ENCODE measurements at places on chromosomes 3 and 15.

DNA sequence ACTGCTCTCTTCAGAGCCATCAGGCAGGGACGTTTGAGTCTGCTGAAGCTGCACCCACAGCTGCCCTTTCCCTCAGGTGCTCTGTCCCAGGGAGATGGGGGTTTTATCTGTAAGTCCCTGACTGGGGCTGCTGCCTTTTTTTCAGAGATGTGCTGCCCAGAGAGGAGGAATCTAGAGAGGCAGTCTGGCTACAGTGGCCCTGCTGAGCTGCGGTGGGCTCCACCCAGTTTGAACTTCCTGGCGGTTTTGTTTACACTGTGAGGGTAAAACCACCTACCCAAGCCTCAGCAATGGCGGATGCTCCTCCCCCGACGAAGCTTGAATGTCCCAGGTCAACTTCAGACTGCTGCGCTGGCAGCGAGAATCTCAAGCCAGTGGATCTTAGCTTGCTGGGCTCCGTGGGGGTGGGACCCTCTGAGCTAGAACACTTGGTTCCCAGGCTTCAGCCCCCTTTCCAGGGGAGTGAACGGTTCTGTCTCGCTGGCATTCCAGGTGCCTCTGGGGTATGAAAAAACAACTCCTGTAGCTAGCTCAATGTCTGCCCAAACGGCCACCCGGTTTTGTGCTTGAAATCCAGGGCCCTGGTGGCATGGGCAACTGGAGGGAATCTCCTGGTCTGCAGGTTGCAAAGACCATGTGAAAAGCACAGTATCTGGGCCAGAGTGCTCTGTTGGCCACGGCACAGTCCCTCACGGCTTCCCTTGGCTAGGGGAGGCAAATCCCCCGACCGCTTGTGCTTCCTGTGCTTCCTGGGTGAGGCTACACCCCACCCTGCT is 21.1 kb upstream of the ST6GAL1 start:
- no peak for DNase-seq

GRCh38 chr3:5301651-5302297 is 114.3 kb downstream of the EDEM1 start:
- no peak for DNase-seq

DNA sequence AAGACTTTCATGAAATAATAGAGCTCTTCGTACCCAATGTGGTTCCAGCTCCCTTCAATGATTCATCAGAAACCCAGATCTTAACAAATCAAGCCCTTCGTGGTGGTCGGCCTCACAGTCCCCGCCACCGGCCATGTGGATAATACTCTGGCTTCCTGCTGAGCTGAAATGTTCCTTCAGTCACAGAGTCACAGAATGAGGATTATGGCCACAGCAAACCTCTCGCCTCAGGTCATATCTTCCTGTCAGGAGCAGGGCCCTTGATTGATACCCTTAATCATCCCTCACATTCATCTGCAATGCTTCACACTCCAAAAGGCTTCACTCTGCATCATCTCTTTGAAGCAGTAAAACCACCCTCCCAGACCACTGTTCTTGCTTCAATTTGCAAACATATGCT is 452.6 kb downstream of the OCA2 start:
- DNase-seq = no peak

DNA sequence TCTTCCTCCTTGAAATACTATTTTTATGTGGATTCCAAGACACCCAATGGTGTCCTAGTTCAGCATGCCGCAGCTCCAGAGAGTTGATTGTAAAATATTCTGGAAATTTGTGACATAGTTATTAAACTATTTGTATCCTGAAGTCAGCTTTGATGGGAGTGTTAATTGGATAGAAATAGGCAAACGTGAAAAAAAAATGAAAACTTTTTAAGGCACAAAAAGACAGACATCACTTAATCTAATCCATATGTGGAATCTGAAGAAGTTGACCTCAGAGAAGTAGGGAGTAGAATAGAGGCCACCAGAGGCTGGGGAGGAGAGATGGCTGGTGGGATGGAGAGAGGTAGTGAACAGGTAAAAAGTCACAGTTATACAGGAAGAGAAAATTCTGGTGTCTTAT is 704.2 kb downstream of the ROBO1 start:
- DNase-seq = no peak

- no peak for DNase-seq
Observed at GRCh38 chr3:72692990-72693389, 155.3 kb downstream of the SHQ1 start.

GRCh38 chr3:16740515-16740914 is 135.3 kb upstream of the DAZL start:
- DNase-seq = no peak

DNA sequence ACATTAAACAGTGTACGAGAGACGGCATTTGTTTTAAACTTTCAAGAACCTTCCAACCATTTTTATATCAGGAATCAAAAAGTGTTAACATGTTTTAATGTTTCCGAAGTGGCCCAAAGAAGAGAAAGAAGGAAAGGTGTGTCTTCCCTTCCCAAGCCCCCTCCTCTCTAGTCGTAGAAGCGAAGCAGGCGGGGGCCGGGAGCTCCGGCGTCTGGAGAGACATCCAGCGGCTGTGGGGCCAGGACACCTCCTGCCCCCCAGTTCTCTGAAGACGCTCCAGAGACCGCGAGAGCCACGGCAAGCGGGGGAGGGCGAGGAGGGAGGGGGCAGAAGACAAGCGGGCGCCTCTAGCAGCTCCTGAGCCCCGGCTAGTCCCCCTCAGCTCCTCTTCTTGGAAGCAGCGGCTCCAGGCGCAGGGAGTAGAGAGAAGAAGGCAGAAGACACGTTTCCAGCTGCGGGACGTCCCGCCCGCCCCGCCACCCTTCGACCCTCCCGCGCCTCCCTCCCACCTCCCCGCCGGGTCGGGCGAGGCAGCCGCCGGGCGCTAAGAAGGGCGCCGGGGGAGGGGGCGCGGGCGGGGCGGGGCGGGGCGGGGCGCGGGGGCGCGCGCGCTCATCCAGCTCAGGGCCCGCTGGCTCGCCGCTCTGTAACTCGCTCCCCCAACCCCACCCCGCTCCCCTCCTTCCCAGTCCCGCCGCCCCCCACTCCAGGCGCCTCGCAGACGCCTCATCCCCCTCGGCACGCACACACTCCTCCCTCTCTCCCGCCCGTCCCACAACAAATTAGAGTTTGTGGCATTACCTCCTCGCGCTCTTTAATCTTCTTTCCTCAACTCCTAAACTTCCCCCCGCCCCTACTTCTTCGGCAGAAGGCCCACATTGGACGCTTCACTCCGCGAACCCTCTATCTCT is at the start of gene ZBTB20:
TSS of gene ZBTB20 (minus strand) at position 871 of the 911 bp plus-strand sequence.
- peak; percentile 47 for DNase-seq
